Activated CD4-positive, alpha-beta T cell treated with anti-CD3 and anti-CD28 coated beads, Interleukin-2, amount 10 ng/mL, durations not matched to agents 7 days and 5 days (primary cell): ENCODE measurements at places on chromosomes 1 and 21.
A peak's percentile ranks its signal among the peaks of the same experiment; 100 is the strongest.

- no peak for DNase-seq
Observed at GRCh38 chr1:94339206-94339927, 78.8 kb upstream of the ABCD3 start.

DNA sequence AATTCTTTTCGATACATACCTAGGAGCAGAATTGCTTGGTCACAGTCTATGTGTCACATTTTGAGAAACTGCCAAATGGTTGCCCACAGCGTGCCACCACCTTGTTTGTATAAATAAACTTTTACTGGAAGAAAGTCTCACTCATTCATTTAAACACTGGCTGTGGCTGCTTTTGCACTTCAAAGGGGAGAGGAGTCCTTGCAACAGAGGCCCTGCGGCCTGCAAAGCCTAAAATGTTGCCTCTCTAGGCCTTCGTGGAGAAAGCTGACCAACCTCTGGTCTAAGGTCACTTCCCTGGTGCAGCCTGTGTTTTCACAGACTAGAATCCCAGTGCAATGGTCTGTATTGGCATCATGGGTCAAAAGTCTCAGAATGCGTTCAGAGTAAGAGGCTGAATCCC, 8.3 kb downstream of the RIPK4 start:
- DNase-seq = no peak

DNA sequence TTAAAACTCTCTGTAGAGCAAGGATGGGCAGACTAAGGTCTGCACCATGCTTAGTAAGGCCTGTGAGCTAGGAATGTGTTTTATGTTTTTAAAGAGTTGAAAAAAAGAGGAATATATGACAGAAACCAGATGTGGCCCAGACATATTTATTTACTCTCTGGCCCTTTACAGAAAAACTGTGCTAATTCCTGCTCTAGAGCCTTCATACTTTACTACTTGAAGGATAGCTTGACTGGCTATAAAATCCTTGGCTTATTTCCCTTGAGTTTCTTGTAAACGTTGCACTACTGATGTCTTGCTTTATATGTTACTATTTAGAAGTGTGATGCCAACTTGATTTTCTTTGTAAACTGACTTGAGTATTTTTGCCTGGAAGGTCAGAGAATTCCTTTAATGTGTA, 33.5 kb downstream of the CTBS start:
- DNase-seq = no peak

GRCh38 chr1:8182034-8182761, 135.7 kb upstream of the SLC45A1 start:
- DNase-seq = peak; percentile 38

DNA sequence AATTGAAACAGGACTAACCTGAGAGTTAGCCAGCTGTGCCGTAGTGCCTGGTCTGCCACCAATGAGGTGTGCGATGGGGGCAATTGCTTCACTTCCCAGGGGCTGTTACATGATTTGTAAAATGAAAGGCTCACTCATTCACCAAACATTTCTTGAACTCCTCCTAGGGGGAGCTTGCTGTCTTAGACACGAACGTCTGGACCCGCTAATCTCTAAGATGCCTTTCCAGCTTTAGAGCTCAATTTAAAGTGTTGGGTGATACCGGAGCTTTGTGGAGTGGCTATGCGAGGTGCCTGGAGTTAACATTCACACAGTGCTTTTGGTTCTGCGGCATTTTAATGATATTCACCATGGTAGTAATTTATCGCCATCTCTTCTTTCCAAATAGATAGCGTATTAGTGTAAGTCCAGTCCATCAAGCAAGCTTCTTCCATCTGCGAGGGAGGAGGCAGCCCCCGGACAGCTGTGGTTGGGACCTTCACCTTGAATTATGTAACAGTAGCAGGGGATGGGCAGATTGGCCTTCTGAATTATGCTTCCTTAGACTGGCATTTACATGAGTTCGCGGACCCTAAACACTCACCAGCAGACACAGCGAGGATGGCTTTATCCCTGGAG, 179.9 kb downstream of the ADSS2 start:
- DNase-seq = no peak

DNA sequence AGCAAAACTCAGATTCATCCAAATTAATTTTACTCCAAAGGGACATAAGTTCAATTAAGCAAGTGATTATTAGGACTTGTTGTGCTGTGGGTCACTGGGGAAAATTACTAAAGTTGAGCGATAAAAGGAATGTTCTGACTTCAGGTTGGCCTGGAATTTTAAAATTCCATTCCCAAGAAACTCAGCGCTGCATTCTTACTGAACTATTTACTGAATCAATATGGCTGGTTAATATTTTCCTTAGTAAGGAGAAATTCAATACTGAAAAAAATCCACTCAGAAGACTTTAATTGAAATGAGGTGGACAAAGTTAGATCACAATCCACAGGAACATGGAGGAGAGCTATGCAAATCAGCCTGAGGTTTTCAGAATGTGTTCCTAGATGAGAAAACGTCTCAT, 578.9 kb upstream of the NR5A2 start:
- DNase-seq = no peak

DNA sequence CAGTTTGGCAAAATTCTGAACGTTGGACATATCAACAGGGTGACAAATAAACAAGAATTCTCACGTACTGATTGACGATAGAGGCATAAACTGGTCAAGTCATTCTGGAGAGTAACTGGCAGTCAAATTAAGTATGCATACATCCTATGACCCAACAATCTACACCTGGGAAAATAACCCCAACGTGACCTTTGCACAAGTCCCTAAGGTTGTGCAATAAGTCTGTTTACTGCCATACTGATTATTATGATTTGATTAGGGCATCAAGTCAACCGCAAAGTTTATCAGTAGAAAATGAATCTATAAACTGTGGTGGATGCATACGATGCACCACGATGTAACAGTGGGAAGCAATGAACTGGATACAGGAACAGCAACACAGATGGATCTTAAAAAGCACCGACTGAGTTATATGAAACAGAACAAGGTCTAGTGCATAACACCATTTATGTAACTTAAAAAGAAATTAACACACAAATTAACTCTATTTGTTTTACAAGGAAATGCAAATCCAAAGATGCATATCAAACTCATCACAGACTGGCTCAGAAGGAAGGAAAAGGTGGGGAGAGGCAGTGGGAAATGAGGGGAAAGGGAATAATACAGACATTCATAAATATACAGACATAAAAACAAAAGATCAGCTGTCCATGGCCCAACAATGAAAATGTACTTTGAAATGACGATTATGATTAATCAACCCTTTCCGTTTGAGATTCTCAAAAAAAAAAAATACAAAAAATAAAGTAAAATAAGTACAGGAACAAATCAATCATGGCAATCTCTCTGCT, 41.0 kb upstream of the SEC16B start:
- no peak for DNase-seq

GRCh38 chr1:35215346-35215745, 22.4 kb upstream of the SFPQ start:
- DNase-seq = no peak

DNA sequence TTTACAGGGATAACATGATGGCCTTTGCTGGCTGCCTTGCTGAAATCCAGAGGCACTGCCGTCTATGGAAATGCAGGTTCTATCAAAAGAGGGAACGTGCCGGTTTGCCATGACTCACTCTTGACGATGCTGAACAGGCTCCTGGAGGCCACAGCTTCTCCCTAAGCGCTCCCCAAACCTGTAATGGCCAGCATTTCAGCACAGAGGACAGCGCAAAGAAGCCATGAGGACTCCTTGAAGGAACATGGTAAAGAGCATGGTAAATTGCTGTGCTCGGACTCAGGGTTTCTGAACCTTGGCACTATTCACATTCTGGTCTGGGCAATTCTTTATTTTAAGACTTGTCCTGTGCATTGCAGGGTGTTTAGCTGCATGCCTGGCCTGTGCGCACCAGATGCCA, 217.5 kb downstream of the CAMTA1 start:
- DNase-seq = no peak

- DNase-seq = no peak
Observed at GRCh38 chr1:94611681-94612475, 70.3 kb upstream of the F3 start.

GRCh38 chr1:242243472-242243871, 244.6 kb upstream of the MAP1LC3C start:
- DNase-seq = no peak

DNA sequence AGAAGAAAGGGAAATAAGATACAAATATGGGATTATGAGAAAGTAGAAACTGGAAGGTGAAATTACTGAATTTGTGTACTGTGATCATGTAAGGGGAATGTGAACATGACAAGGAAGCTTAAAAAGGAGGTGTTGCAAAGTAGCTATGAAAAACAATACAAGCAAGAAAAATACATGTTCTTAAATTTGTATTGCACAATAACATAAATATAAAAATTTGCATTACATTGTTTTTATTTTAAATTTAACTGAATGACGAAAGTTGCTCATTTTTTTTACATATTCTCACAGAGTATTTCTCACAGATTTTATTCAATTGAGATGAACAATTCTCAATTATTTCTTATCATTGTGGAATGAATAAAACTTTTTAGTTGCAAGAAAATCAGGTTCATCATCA, 874.8 kb downstream of the AMY1C start:
- DNase-seq = no peak

DNA sequence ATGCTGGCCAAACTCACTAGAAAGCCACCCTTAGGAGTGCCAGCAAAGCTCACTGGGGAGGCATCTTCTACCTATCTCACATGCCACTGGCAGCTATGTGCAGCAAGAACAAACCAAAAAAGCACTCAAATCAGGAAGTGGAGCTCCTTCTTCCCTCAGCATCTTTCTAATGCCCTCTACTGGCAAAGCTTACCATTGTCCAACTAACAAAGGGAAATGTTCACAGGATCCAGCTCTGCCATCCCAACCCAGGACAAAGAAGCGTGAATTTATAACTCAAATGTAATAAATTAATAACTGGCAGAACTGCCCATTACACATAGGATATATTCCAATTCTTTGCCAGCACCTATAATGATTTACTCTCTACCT, 38.9 kb downstream of the LEPR start:
- DNase-seq = peak; percentile 8

DNA sequence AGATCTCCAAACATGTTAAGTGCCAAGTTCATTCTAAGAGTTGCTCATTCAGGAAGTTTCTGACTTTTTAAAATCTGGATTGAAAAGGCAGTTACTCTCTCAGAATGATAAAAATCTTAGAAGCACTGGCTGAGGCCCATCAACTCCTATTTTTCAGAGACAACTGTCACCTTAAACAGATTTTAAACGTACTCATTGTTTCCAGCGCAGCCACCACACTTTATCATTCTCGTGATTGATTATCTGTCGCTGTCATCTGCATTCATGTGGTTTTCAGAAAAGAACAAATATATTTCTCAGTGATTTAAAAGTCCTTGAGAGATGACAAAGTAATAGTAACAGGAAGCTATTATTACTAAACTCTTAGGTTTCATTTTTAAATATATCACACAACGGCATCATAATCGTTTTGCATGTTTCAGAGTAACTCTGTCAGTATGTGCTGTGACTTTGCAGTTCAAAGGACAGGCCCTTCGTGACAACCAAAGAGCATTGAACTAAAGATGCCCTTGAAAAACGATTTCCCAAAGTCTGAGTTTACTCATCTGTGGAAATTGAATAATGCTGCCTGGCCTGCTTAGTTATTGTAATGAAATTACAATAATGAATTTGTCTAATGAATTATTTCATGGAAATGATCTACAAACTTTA, 14.9 kb upstream of the KCNK1 start:
- DNase-seq = peak; percentile 14

DNA sequence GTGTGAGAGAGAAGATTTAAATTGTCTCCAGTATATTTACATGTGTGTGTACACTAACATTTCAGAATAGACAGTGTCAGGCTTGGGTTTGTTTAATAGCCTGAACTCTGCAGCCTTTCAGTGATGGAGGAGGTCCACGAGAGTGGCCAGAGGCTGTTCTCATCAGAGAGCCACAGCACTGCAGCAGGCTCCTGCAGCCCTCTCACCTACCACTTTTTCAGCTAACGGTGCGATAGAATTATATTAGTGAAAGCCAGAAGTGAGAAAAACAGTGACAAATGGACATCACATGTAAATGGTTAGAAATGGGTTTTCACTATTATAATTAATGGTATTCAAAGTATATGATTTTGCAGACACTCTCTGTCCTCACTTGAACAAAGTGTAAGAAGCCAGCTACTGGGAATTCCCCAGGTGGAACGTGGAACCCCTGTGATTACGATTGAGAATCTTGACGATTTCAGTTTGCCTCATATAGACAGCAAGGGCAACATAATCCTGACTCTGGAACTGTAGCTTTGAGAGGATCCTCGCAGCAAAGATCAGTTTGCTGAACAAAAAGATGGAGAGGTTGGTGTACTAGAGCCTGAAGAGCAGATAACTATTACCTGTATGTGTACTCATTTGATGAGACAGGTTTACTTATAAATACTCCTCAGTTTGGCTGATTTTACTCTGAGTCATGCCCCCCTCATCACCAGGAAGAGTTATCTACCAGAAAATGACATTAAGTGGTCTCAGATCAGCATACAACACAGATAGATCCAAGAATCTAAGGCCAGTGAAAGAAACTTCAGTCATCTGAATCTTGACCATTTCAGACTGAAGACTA, 31.4 kb downstream of the IFI16 start:
- DNase-seq = no peak

DNA sequence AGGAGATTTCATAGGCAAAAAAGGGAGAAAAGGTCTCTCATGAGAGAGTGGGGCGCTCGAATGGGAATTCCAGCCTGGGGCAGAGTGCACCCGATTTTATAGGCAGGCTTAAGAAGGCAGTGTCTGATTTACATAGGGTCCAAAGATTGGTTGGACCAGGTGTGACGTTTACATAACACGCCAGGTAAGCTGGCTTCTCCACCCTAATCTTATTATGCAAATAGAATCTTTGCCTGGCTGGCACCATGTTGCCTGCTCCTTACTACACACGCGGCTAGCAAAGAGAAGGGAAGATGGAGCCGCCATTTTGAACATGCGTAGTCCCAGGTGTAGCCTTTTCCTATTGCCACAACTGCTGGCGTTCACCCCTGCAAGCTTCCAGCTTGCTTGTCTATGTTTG, 103.7 kb downstream of the SLC16A1 start:
- no peak for DNase-seq

- DNase-seq = no peak
Observed at GRCh38 chr1:232009741-232010140, 383.2 kb downstream of the DISC1 start.

DNA sequence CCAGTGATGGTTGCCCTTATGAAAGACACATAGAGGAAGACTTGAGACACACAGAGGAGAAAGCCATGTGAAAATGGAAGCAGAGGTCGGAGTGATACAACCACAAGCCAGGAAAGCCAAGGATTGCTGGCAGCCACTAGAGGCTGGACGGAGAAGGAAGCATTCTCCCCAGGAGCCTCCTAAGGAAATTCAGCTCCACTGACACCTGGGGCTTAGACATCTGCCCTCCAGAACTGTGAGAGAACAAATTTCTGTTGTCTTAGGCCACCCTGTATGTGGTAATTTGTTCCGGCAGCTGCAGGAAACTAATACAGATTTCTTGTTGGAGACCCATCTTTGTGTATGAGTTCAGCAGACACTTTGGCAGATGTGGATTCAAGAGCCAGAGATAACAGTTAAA, 126.9 kb upstream of the ATP1A1 start:
- DNase-seq = no peak
